ENCODE measurements at places on chromosomes 12 and 14. TPM values are rescaled to one million over a fixed set of nuclear protein-coding genes. Genes with fewer than 3 reads are reported as not detected.

- peak; percentile 25 for DNase-seq
Measured at GRCh38 chr12:11171969-11172675, 1.1 kb downstream of the SMIM10L1 start.

DNA sequence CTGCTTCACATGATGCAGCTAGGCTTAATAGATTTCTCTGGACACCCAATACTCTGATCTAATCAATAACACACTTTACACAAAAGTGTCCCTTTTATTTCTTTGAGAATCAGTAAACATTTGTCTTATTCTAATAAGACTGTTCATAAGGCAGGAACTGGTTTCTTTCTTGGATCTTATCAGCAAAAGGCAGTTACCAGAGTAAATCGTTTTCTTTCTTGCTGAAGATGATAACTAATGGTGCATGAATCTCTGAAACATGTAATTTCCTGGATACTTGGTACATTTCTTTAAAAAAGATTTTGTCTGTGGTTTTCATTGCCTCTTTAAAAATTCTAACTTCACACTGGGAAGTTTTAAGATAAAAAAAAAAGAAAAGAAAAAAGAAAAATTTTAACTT lies 39.6 kb downstream of the WIF1 start:
- DNase-seq, result no peak

DNA sequence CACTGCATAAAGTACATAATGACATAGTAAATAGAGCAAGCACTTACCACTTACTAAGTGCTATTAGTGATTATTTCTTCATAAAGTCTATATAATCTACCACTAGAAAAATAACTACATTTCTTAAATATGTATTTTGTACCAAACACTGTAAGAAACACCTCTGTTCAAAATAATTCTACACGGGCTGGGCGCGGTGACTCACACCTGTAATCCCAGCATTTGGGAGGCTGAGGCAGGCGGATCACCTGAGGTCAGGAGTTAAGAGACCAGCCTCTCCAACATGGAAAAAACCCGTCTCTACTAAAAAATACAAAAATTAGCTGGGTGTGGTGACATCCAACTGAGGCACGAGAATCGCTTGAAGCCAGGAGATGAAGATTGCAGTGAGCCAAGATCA lies 38.9 kb downstream of the ATG2B start:
- DNase-seq, result no peak

DNA sequence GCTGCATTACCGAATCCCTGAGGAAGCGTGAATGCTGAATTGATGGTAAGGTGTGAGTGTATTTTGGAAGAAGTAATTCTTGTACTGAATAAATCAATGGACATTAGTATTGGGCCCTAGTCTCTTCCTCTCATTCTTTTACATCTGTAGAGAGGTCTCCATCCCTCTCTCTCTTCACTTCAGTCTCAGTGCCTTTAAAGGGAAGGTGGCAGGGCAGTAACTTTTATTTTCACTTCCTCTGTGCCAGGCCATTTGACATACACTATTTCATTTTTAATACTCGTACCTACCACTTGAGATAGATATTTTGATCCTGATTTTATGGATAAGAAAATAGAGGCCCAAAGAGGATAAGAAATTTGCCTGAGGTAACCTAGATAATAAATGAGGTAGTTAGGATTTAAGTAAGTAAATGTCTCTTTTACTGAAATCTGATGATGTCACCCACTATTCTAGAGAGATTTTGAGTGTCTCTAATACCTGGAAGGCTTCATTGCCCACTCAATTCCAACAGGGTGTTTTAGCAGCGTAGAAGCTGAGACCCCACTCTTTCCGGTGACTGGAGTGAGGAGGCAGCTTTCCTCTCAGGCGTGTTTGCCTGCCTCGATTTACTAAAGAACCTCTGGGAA lies 177.9 kb upstream of the PRICKLE1 start:
- no peak for DNase-seq

Gene TOMM20L
- not detected for total RNA-seq

- DNase-seq, result no peak
Measured at GRCh38 chr14:33056213-33056612, 117.5 kb downstream of the NPAS3 start.

Gene HVCN1
- 4.1 TPM for total RNA-seq

- no peak for DNase-seq
Measured at GRCh38 chr14:93029911-93030508, 85.7 kb downstream of the ITPK1 start.

GRCh38 chr14:34583525-34583924 lies 44.0 kb upstream of the EAPP start:
- DNase-seq, result no peak

DNA sequence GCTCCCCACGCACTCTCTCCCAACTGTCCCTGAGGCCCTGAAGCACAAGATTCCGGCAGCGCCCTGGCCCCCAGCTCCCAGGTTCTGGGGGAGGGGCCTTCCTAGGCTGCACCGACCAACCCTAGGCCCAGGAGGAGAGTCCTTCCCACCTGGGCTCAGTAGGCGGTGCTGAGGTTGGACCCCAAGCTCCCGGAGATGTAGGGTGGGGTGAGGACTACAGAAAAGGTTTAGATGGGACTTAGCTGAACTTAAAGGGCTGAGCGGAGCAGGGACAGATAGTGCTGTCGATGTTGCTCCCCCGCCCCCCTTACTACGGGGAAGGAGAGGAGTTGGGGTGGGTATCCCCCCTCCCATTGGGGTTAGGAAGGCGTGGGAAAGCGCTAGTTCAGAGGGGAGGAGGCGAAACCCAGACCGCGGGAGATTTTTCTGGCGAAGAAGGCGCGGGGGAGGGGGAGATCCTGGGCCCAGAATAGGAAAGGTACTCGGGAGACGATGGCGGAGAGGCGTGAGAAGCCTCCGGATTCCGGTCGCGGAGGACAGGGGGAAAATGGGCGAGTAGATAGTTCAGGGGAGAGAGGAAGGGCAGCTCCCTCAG lies 4.2 kb upstream of the BAZ2A start:
- no peak for DNase-seq

DNA sequence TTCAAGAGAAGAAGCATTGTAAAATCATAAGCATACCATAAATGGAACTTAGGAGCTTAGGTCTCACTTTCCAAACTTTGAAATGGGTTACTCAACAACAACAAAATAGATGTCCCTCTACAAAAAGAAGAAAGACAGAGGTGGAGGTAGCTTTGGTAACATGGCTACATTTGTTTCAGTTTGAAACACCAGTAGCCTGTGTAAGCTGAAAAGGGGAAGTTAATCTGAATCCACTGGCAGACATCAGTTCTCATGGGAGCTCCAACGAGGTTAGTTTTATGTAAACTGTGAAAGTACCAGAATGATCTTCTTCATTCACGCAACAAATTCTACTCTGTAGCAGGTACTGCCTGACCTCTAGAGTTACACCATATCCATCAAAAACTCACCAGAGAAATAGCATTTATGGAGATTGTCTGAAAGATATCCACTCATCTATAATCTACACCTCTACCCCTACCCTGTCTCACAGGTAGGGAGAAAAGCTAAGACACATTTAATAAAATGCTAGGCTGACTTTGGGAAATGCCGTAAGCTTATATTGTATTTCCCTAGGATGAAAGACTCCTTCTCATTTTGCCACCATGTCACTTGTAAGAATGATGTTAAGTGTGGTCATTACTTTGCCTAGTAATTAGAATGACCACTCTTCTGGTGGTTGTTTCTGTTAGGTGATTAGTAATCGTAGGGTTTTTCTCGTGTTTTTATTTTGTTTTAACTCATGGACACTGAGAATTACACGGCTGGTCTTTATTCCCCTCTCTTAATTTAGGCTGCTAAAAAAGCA lies 224.1 kb downstream of the ASCL1 start:
- no peak for DNase-seq

Gene HOXC12
- 0.30 TPM for total RNA-seq

GRCh38 chr12:96167492-96167891 lies 26.7 kb upstream of the ELK3 start:
- DNase-seq, result no peak

Gene TEX52
- not detected for total RNA-seq

DNA sequence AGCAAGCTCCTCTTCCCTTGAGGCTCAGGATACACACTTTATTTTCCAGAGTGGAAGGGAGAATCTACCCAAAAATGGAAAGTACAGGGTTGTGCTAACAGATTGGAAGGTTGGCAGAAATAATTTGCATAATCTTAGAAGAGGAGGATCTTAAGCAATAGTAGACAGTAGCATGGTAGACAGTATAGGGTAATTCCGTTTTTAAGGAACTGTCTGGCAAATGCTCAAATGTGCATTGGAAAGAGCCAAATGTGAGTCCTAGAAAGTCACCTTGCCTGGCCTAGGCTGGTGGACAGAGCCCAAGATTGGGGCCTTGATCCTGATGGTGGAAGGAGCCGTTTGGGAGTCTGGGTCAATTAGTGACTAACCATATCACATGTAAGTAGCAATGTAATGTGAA lies 13.1 kb upstream of the CARMIL3 start:
- DNase-seq, result no peak

- DNase-seq, result no peak
Measured at GRCh38 chr12:54052438-54053002, 1.1 kb upstream of the HOXC4 start.

- DNase-seq, result peak; percentile 52
Measured at GRCh38 chr12:15856097-15856982, 25.8 kb upstream of the STRAP start.

- no peak for DNase-seq
Measured at GRCh38 chr14:68271913-68272391, 452.4 kb downstream of the RAD51B start.

DNA sequence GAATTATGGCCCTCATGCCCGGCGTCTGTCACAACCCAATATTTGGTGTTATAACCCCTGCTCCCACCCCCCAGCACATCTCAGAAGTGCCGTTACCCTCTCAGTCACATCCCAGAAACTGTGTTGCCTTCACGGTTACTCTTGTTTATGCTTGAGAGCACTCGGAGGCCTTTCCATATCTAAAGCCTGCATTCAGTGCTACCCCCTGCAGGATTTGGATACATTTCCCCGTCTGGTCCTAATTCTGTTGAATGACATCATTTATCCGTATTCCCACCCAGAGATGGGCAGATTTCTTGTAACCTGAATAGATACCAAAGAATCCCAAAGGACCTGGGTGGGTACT lies 19.1 kb upstream of the FOS start:
- DNase-seq, result no peak

DNA sequence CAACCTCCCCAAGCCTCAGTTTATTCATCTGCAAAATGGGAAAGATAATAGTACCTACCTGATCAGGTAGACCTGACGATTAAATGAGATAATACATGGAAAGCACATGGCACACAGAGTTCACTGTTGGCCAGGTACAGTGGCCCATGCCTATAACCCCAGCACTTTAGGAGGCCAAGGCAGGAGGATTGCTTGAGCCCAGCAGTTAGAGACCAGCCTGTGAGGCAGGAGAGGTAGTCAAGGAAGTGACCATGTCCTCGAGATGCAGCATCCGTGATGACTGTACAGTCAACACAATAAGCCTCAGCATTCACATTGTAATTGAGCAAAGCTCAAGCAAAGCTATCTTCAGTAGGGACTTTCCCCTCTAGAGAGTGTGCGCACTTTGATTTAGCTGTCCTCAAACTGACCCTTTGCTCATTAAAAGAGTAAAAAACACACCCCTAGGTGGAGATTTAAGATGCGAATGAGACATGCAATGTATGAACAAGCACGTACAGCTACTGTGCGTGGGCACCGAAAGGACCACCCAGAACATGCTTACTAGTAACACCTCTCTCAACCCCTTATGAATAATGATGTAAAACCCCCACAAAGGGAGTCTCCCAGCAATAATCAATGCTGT lies 9.9 kb downstream of the ISCU start:
- no peak for DNase-seq

DNA sequence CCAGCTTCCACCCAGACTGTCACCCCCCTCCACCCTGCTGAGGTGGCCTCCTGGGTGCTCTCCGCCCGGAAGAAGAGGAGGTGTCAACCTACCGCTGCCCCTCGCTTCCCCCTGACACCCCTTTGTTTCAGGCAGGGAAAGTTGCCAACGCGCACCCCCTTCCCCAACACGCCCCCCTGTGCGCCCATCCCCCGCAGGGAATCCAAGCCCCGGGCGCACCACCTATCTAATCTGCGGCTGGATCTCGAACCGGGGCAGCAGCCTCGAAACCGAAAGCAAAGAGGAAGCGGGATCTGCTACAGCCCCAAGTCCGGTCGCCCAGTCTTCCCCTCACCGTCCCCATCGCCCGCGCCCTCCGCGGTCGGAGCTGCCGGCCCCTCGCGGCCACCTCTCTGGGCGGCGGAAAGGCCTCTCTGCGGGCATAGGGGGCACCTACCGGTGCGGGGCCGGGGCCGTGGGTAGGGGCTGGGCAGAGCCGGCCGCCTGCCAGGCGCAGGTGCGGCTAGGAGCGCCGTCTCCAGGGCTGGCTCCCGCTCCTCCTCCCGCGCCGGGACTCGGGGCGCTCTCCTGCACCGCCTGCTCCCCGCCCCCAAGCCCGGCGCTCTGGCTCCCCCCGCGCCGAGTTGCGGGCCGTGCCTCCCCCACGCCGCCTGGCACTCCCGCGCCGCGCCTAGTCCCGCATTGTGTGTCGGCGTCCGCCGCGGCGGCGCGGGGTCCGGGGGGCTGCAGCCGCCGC lies 18.3 kb upstream of the PLEKHH1 start:
- DNase-seq, result no peak

Gene KHNYN
- 38.8 TPM for total RNA-seq

GRCh38 chr12:85394809-85395208 lies 114.8 kb downstream of the ALX1 start:
- DNase-seq, result no peak

GRCh38 chr12:15982471-15982870 lies 71.3 kb downstream of the DERA start:
- peak; percentile 23 for DNase-seq

Gene BCL2L2
- 18.7 TPM for total RNA-seq

DNA sequence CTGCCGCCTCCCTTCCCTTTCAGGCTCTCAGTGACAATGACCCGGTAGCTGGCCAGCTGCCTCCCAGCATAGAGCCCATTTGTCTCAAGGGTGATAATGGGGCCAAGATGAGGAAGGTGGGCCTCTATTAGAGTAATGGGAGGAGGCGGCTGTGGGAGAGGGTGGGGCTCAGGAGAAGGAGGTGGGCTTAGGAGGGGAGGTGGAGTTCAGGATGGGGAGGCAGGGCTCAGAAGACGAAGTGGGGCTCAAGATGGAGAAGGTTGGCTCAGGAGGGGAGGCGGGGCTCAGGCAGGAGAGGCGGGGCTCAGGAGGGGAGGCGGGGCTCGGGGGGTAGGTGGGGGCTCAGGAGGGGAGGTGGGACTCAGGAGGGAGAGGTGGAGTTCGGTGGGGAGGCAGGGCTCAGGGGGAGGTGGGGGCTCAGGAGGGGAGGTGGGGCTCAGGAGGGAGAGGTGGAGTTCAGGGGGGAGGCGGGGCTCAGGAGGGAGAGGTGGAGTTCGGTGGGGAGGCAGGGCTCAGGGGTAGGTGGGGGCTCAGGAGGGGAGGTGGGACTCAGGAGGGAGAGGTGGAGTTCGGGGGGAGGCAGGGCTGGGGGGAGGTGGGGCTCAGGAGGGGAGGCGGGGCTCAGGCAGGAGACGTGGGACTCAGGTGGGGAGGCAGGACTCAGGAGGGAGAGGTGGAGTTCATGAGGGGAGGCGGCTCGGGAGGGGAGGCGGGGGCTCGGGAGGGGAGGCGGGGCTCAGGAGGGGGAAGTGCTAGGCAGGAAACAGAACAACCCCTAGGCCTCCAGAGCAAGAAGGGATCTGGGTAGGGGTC lies 36.8 kb downstream of the IQSEC3 start:
- DNase-seq, result no peak

Gene ZFYVE1
- 11.4 TPM for total RNA-seq

Gene GPN3
- total RNA-seq, result 15.4 TPM

- DNase-seq, result no peak
Measured at GRCh38 chr14:89093083-89093730, 268.8 kb downstream of the TTC8 start.
